Stimulated activated CD8-positive, alpha-beta memory T cell treated with anti-CD3 and anti-CD28 coated beads, Interleukin-15, amount 100 ng/mL, for 48 hours (primary cell): ENCODE measurements at places on chromosomes 1 and 21.

- no peak for DNase-seq
Measured at GRCh38 chr1:215779729-215780128, 212.6 kb downstream of the KCTD3 start.

- no peak for DNase-seq
Measured at GRCh38 chr1:67190410-67190809, 24.2 kb downstream of the IL23R start.

DNA sequence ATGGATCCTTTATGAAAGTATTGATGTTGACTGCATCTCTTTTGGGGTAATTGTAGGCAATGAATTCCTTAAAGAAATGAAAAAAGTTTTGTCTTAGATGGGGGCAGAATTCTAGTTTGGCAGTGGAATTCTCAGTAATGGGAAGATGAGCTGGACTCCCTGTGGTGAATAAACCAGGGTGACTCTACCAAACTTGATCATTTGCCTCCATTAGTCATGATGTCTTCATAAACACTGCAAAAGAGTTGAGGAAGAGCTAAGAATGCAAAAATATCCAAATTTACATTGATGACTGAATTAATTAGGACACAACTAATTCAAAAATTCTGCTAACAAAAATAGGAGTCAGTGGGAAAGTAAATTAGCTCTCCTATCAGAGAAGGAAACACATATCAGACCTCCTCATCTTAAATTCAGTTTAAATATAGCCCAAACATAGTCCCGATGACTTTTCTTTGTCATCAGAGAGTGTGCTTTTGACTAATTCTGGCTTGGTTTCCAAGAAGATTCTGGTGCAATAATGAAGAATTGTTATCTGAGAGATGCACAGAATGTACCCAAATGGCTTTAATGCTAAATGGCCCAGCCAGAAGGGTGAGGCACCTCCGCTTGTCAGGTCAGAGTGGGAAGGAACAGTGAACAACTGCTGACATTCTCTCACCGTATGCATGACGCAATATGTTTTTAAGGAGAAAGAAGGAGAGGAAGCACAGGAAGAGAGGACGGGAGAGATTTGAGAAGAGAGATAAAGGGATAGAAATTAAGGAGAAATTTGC is 525.1 kb downstream of the LMO4 start:
- no peak for DNase-seq

GRCh38 chr1:3366126-3367051 is 88.1 kb upstream of the ARHGEF16 start:
- DNase-seq, result no peak

DNA sequence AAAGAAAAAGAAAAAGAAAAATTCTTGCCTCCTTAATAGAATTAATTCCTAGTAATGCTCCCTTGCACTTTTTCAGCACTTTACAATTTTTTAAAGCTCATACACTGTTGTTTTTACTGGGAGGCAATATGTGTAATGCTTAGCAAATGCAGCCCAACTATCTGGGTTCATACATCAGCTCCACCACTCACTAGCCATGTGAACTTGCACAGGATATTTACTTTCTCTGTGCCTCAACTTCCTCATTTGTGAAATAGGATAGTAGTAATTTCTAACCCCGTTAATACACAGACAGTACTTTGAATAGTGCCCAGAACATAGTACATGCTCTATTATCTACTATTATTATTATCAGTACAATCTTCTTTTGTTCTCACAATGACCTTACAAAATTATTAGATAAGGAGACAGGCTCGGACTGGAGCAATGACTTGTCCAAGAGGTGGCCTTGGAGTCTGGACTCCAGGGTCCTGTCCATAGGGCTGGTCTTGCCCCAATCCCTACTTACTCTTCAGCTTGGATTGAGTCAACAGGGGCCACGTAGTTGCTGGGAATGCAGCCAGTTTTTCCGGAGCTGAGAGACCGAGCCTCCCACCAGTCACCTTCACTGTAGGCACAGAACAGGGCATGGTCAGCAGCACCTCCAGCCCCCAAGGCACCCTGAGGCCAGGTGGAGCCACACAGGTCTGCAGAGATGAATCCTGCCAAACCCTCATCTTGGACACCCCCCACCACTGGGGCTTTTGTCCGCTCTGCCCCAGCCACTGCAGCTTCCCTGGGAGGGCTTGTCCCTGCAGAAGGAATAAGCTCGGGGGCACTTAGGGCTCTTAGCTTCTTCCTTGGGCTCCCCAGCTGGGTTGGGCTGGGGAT is 13.7 kb downstream of the FGR start:
- DNase-seq, result no peak

GRCh38 chr1:16183179-16183578 is 27.3 kb upstream of the EPHA2 start:
- DNase-seq, result no peak
